Stimulated activated CD8-positive, alpha-beta memory T cell treated with anti-CD3 and anti-CD28 coated beads, Interleukin-15, amount 100 ng/mL, for 24 hours (primary cell): ENCODE measurements at places on chromosomes 2 and 18.

- DNase-seq: no peak
Observed at GRCh38 chr2:187438455-187438854, 9.6 kb downstream of the CALCRL start.

GRCh38 chr2:218360453-218360852, 3.8 kb downstream of the CATIP start:
- no peak for DNase-seq

DNA sequence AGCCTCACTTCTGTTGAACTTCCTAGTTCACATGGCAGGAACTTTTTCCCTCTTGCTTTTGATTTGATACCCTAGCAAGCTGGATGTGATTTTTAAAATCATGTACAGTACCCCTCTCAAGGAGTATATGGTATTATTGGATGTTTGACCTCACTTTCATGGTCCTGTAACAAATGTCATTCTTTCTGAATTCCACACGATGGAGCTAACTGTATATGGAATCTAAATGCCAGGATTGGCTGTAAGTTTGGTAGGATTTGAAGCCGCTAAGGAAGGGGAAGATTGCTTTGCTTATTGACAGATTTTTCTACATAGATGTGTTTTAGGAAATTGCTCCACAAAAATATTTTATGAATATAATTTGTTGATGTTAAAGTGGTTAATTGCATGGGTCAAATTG, 18.3 kb downstream of the MAIP1 start:
- no peak for DNase-seq

GRCh38 chr2:68692511-68692910, 42.1 kb upstream of the ARHGAP25 start:
- no peak for DNase-seq

DNA sequence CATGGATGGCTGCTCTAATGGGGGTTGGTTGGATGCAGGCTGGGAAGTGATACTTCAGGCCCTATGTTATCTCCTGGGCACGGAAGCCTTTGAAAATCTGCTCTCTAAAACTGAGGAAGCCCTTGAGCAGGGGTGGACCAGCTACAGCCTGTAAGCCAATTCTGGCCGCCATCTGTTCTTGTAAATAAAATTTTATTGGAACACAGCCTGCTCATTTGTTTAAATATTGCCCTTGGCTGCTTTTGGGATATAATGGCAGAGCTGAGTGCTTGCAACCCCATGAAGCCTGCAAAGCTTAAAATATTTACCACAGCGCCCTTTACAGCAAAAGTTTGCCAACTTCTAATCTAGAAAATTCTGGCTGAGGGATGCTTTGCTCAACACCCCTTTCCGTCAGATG, 11.9 kb upstream of the IGFBP2 start:
- no peak for DNase-seq

- DNase-seq: no peak
Observed at GRCh38 chr2:112529757-112530156, 12.5 kb upstream of the POLR1B start.

- no peak for DNase-seq
Observed at GRCh38 chr2:62596061-62596921, 90.3 kb upstream of the TMEM17 start.

- DNase-seq: no peak
Observed at GRCh38 chr2:176088048-176088936, 4.2 kb upstream of the HOXD13 start.

DNA sequence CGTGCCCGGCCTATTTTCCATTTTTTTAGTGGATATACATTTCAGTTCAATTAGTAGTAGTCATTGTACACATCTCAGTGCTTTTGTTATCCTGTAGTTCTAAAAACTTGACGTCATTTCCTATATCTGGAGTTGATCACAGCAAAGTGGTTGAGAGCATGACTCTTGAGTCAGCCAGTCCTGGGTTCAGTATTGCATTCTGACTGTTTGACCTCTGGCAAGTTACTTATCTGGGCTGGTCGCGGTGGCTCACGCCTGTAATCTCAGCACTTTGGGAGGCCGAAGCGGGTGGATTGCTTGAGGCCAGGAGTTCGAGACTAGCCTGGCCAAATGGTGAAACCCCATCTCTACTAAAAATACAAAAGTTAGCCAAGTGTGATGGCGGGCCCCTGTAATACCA, 50.4 kb upstream of the PPM1B start:
- DNase-seq: no peak
